Upper lobe of left lung (tissue), 6 donors: ENCODE measurements at places on chromosomes 5 and 9. TPM values are rescaled to one million over a fixed set of nuclear protein-coding genes. Genes with fewer than 3 reads are reported as not detected.

The SEC61B gene
- 101 TPM for total RNA-seq

The NR5A1 gene
- total RNA-seq, result 0.49 TPM

The EIF4EBP3 gene
- total RNA-seq, result 12.1 TPM

The OR1J2 gene
- total RNA-seq, result not detected

The COMMD10 gene
- total RNA-seq, result 23.9 TPM

The ANKRD34B gene
- 0.14 TPM for total RNA-seq

The PDE8B gene
- total RNA-seq, result 21.9 TPM

The LCN12 gene
- 2.3 TPM for total RNA-seq

- DNase-seq, result no peak
Measured at GRCh38 chr9:112322701-112323377, 10.6 kb downstream of the PTBP3 start.

GRCh38 chr5:111706345-111706744 is 50.6 kb downstream of the NREP start:
- no peak for DNase-seq

GRCh38 chr5:37071901-37072581 is 177.1 kb downstream of the CPLANE1 start:
- no peak for DNase-seq

- no peak for DNase-seq
Measured at GRCh38 chr5:55304584-55304983, 2.9 kb downstream of the DHX29 start.

- no peak for DNase-seq
Measured at GRCh38 chr5:39455645-39456044, 30.9 kb upstream of the DAB2 start.

DNA sequence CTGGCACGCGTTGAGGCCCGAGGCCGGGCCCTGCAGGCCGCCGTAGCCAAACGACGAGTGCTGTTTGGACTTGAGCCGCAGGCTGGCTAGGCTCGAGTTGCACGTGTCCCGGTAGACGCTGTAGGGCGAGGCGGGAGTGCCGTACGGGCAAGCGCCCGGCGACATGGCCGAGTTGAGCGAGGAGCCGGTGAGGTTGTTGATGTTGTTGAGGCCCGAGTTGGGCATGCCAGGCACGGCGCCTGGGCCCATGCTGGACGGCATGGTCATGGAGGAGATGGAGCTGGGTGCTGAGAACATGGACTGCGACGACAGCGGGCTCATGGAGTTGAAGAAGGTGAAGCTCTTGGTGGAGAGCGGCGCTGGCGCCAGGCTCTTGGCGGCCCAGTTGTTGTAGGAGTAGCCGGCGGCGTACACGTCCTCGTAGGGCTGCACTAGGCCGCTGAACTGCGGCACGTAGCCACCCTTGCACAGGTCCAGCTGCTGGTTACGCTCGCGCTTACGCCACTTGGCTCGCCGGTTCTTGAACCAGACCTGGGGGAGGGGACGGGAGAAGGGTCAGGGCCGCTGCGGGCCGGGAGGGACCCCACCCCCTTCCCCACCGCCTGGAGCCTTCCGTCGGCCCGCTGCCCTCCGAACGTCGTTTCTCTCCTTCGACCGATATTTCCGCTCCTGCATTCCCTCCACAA is 5.1 kb downstream of the PITX1 start:
- DNase-seq, result no peak

DNA sequence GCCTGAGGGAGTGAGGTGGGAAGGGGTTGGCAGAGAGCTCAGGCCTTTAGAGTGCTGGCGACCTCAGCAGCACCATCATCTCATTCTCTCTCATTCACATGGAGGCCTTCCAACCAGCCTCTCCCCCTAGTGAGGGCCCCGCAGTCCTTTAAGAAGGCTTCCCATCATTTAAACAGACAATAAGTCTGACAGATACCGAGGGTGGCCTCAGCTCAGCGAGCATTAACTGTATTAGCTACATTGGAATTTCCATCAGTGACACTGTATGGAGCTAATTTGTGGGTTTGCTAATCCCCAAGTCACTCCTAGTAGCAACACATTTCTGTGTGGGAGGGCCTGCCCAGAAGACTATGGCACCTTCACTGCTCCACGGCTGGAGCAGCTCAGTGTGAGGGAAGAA is 75.8 kb downstream of the INSYN2B start:
- DNase-seq, result no peak

- DNase-seq, result no peak
Measured at GRCh38 chr9:114161513-114161912, 6.2 kb downstream of the COL27A1 start.

- DNase-seq, result no peak
Measured at GRCh38 chr9:36897019-36897418, 137.0 kb downstream of the PAX5 start.

- no peak for DNase-seq
Measured at GRCh38 chr9:35568196-35568595, 36.9 kb upstream of the TESK1 start.

DNA sequence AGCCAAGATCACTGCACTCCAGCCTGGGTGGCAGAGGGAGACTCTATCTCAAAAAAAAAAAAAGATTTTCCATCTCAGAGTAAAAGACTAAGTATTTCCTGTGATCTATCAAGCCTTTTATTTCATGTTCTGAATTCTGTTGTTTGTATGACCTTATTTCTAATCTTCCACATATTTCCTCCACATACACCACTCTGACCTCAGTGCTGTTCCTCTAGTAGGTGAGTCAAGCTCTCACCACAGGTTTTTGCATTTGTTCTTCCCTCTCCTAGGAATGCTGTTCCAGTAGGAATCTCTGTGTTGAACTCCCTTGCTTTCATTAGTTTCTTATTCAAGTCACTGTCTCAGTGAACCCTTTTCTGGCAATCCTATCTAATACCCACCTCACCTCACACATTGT is 68.1 kb downstream of the INVS start:
- DNase-seq, result no peak

DNA sequence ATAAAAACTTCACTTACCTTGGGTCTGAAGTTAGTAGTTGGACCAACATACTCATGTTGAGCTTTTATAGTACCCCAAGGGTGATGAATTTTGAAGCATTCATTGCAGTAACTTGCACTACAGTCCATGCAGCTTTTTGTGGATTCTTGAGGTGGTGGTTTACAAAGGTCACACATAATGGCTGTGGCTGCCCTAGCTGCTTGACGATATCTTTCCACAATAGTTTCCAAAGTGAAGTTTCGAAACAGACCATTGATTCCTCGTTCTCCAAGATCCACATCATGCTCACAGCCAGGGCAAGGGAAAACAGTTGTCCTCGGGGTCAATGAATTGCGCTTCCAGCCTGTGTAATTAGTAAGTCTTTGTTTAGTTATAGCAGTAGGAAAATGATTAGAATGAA is 22.7 kb downstream of the TRIM36 start:
- DNase-seq, result no peak

DNA sequence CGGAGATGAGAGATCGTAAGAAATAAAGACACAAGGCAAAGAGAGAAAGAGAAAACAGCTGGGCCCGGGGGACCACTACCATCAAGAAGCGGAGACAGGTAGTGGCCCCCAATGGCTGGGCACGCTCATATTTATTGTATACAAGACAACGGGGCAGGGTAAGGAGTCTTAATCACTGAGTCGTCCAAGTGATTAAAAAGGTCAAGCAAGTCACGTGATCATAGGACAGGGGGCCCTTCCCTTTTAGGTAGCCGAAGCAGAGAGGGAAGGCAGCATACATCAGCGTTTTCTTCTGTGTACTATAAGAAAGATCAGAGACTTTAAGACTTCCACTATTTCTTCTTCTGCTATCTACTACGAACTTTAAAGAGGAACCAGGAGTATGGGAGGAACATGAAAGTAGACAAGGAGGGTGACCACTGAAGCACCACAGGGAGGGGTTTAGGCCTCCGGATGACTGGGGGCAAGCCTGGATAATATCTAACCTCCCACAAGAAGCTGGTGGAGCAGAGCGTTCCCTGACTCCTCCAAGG is 24.6 kb upstream of the QSOX2 start:
- DNase-seq, result no peak
